ENCODE measurements at places on chromosomes 13 and 19. TPM values are rescaled to one million over a fixed set of nuclear protein-coding genes. Genes with fewer than 3 reads are reported as not detected.

The IGFL3 gene
- not detected for total RNA-seq

The SMIM24 gene
- total RNA-seq, result not detected

The MPV17L2 gene
- 10.9 TPM for total RNA-seq

The ZNF177 gene
- 0.73 TPM for total RNA-seq

The SH2D3A gene
- total RNA-seq, result not detected

The KIR2DL4 gene
- not detected for total RNA-seq

The FOXA3 gene
- total RNA-seq, result not detected

The UHRF1 gene
- 51.8 TPM for total RNA-seq

The DDA1 gene
- 15.4 TPM for total RNA-seq

The DMKN gene
- total RNA-seq, result 23.1 TPM

The P2RY11 gene
- total RNA-seq, result 3.5 TPM

Measured in subcutaneous preadipocyte (primary cell).